ENCODE measurements at places on chromosomes 12 and 14. TPM values are rescaled to one million over a fixed set of nuclear protein-coding genes. Genes with fewer than 3 reads are reported as not detected.

GRCh38 chr12:13318231-13319015 lies 121.9 kb downstream of the EMP1 start:
- DNase-seq, result no peak

GRCh38 chr14:32720927-32721326 lies 217.8 kb upstream of the NPAS3 start:
- DNase-seq, result no peak

- peak; percentile 75 for DNase-seq
Measured at GRCh38 chr14:92105893-92106142, 564 bp downstream of the ATXN3 start.

GRCh38 chr12:71684081-71684480 lies 1.8 kb upstream of the TMEM19 start:
- DNase-seq, result no peak

GRCh38 chr12:5523396-5524115 lies 91.6 kb downstream of the NTF3 start:
- peak; percentile 28 for DNase-seq

GRCh38 chr14:31414190-31414833 lies 6.0 kb downstream of the HEATR5A start:
- no peak for DNase-seq

DNA sequence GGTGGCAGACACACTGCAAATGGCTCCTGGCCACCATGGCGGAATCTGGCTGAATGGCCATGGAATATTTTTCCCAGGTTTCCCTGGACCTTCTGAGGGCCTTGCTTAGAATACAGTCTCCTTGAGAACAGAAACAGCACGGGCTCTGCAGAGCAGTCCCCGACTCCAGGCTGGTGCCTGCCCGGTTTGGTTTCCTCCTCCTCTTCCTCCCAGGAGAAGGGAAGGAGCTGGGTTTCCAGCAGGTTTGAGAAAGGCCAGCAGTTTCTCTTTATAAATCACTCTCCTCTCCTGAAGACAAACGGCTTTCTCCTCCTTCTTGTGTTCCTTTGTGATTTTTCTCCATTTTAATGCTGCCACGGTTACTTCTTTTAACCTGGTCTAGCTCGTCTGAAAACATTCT lies 106.8 kb upstream of the RFLNA start:
- DNase-seq, result no peak

GRCh38 chr12:19148860-19149259 lies 19.3 kb downstream of the PLEKHA5 start:
- DNase-seq, result no peak

DNA sequence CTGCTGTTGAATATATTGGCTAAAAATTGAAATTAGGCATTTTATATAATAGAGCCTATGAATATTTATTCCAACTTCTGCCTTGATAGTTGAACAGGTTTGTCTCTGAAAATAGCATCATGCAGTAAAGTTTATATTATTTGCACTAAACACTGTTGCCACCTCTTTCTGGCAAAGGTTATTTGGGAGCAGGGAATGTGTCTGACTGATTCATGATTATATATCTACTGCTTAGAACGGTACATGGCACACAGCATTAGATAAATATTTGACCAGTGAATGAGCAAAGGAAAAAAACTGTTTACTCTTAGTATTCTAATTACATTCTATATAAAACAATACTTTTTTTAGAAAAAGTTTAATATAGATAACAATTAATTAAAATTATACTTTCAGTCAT lies 123.1 kb upstream of the MGAT4C start:
- no peak for DNase-seq

DNA sequence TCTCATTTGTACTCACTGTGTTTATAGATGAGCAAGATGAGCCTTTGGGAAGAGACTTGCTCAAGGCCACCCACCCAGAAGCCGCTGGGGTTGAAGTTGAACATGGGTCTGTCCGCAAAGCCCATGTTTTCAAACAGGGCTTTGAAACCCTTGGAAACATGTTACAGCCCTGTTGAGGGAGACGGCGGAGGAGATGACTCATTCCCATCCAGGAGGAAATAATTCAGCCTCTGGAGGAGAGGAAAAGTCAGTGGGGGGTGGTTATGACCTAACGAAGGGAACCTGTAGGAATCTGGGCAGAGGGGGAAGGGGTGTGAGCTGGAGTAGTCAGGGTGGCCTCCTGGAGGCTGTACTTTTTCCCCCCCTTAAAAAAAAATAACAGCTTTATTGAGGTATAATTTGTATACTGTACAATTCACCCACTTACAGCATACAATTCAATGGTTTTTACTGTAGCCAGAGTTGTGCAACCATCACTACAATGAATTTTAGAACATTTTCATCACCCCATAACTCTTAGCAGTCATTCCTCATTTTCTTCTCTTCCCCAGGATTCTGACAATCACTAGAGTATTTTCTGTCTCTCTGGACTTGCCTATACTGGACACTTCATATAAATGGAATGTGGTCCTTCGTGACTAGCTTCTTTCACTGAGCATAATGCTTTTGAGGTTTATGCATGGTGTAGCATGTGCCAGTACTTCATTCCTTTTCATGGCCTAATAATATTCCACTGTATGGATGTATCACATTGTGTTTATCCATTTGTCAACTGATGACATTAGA lies 1.9 kb upstream of the RIN3 start:
- DNase-seq, result no peak

DNA sequence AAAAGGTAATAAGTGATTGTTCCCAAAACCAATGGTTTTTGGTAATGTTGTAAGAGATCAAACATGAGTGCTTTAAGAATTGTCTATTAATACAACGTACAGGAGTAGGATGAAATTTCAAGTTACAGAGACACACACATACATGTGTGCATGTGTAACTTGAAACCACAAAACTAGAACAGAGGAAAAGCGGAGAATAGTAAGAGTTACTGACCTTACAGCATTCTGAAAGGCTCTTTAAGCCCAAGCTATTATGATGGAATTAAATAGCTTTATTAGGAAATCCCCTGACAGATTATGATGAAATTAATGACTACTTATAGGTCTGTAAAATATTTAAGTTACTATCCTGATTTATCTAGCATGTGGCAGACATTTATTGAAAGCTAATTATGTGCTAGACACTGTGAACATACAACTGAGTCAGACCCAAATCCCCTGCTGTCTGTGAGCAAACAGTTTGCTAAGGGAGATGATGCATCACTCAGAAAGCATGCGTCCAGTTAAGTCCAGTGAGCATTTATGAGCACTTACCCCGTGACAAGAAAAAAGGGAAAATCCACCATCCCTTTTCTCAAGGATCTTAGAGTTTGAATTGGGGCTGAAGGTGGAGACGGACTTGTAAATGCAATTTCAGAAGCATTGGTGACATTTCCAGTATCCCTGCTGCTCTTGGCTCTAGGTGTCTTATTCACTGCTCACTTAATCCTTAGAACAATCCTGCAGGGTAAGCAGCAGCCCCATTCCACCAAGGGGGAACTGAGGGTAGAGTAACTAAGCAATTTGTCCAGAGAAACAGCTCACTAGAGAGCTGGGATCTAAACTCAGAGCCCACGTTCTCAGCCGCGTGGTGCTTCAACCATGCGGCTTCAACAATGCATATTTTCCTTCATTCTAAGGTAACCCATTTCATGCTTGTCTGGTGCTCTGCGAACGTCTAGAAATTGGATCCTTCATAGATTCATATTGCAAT lies 117.4 kb downstream of the EML1 start:
- no peak for DNase-seq

DNA sequence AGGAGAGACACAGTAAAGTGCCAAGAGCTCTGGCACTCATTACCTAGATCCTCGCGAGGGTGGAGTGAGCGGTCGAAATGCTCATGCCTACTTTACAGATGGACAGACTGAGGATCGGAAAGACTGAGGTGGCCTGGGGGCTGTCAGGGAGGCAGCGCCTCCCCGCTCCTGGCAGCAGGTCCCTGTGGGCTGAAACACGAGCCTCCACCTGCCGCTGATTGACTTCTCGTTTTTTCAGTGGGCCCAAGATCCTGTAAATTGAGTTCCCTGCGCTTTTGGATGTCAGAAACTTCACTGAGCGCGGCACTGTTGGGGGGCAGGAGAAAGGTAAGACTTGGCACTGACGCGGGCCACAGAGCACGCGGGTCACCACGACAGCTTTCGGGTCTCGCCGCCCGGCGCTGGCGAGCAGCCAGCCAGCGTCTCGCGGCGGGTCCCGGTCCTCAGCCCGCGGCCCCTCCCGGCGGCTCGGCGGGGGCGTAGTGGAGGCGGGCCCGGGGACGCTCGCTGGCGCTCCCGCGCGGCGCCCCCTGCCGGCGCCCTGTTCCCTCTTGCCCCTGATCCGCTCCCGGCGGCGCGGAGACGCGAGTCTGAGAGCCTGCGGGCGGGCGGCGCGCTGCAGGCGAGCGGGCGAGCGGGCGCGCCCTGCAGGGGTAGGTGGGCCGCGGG lies 552 bp upstream of the SCN8A start:
- DNase-seq, result no peak

DNA sequence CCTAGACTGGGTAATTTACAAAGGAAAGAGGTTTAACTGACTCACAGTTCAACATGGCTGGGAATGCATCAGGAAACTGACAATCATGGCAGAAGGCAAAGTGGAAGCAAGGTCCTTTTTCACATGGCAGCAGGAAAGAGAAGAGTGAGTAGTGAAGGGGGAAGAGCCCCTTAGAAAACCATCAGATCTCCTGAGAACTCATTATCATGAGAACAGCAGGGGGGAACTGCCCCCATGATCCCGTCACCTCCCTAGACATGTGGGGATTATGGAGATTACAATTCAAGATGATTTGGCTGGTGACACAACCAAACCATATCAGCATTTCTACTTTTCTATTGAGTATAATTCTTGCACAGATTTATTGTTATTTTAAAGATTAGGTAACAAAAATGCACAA lies 822.1 kb upstream of the FLRT2 start:
- DNase-seq, result no peak

DNA sequence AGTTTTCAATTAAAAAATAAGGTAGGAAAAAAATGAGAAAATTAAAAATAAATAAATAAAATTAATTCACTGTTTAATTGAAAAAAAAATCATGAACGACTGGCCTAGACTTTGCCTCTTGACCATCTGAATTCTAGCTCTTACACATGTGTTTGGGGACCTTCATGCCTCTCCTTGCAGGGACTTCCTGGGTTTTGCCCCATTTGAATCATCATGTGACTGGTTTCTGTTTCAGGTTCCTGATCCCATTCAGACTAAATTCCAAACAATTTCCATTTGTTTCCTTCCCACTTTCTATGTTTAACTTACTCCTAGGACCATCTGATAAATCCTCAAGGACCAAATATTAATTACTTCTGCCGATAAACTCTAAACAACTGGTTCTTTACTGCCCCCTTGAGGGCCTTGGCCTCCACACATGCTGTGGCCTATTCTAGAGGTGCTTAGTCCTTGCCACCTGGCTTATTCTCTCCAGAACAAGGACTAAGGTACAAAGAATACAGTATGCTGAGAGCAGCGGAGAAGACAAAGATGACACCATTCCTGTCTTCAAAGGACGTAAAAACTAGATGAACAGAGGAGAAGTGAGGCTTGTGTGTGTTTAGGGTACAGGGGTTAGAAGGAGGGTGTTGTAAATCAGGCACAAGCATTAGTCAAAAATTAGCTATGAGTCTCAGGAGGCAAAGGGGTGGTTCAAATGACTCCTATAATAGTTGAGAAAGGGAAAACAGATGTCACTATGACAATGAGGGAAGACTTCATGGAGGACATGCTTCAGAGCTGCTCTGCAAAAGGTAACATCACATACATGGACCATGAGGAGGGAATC lies 125.8 kb upstream of the AVPR1A start:
- no peak for DNase-seq

GRCh38 chr14:87334997-87335685 lies 657.8 kb downstream of the GALC start:
- DNase-seq, result no peak

GRCh38 chr14:99296517-99296916 lies 24.5 kb upstream of the BCL11B start:
- DNase-seq, result no peak

DNA sequence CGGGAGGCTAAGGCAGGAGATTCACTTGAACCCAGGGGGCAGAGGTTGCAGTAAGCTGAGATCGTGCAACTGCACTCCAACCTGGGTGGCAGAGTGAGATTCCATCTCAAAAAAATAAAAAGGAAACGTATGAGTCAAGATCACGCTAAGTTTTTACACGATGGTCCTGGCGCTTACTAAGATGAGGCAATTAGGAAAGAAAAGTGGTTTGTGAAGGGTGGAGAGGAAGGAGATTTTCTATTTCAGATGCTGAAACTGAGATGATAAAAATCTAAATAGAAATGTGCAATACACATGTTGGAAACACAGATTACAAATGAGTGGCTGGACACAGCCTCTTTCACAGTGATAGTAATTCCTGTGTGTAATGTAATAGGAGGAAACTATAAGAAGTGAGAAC lies 63.2 kb downstream of the KDM5A start:
- no peak for DNase-seq

DNA sequence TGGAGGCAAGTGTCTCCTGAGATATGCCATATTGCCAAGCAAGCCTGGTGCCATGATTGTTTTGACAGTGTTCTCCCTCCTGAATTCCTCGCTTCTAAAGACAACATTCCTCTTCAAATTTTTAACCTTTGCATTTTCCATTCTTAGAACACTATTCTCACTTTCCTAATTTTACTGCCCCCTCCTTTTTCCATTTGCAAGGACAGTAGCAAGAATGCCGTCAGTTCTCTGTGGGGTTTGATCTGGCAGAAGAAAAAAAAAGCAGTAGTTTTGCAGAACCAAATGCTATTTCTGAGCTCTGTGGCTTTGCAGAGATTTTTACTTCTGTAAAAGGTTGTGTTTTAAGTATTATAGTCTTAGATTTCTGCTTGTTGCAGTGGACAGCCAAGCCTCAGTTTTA lies 295.2 kb downstream of the NUAK1 start:
- DNase-seq, result no peak

GRCh38 chr14:74859757-74860552 lies 16.0 kb downstream of the PROX2 start:
- DNase-seq, result no peak

The ABCC9 gene
- total RNA-seq, result 52.8 TPM

The EML1 gene
- total RNA-seq, result 30.2 TPM

The TMX1 gene
- total RNA-seq, result 8.9 TPM

The ENDOU gene
- 2.1 TPM for total RNA-seq

The PTCSC3 gene
- not detected for total RNA-seq

The GLS2 gene
- total RNA-seq, result 1.7 TPM

Data from right atrium auricular region (tissue), 2 donors.